Type B pancreatic cell (in vitro differentiated cells): ENCODE measurements at places on chromosomes 13 and 19. TPM values are rescaled to one million over a fixed set of nuclear protein-coding genes. Genes with fewer than 3 reads are reported as not detected.

The ANKLE1 gene
- 1.3 and 5.9 TPM in 2 replicates for total RNA-seq

The PTPRH gene
- 3.9 and 4.3 TPM in 2 replicates for total RNA-seq

The CERS1 gene
- total RNA-seq: 6.4 and 14.8 TPM in 2 replicates

The SOX1 gene
- total RNA-seq: 0.17 and 1.3 TPM in 2 replicates

The CHST8 gene
- total RNA-seq: 5.7 and 10.8 TPM in 2 replicates

The DMRTC2 gene
- total RNA-seq: not detected in 2 replicates

The OR7A5 gene
- not detected in 2 replicates for total RNA-seq

The PGLYRP2 gene
- not detected in 2 replicates for total RNA-seq

The GPR108 gene
- 55.4 and 56.1 TPM in 2 replicates for total RNA-seq

The PEG3 gene
- total RNA-seq: not detected in 2 replicates

The ZNF426 gene
- 26.7 and 32.1 TPM in 2 replicates for total RNA-seq

- H3K27me3 ChIP-seq: no peaks in the 10 kb centered on the region
- H3K36me3 ChIP-seq: peaks cover 8% of the 10 kb centered on the region
- DNase-seq: peak; percentile 87
- H3K27ac ChIP-seq: peak overlapping the region; percentile 98
- peaks cover 12% of the 10 kb centered on the region for H3K4me1 ChIP-seq
These were observed 781 bp downstream of the QPCTL start for GRCh38 chr19:45693106-45693788.

GRCh38 chr19:13104360-13104847, 1.7 kb upstream of the LYL1 start:
- H3K27ac ChIP-seq: no peak overlapping the region
- peaks cover 26% of the 10 kb centered on the region for H3K27me3 ChIP-seq
- H3K4me3 ChIP-seq: no peak overlapping the region
- H3K36me3 ChIP-seq: no peaks in the 10 kb centered on the region

DNA sequence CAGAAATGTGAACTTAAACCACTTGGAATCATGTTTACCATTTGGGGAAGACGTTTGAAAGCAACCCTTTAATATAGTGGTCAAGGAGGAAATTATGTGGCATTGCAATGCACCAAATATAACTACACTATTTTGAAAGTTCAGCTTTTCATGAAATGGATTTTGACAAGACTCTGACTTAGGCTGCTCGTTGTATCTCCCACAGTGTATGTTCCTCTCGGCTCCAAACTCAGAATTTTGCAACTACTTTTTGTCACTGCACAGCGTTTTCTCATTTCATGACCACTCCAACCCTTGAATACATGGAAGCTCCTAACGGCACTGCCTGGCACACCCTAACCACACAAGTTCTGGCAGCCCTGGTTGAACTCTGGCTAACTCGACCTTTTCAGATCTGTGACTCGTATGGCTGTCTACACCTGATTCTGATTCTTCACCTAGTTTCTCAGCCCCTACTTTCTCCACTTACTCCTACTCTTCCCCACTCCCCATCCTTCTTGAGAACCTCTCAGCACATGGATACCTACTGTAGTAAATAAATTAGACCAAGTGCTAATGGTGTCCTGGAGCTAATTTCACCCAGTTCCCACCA, 7.0 kb upstream of the POMP start:
- H3K36me3 ChIP-seq: peaks cover 7% of the 10 kb centered on the region
- H3K27me3 ChIP-seq: no peaks in the 10 kb centered on the region
- peaks cover 21% of the 10 kb centered on the region for H3K4me1 ChIP-seq
- H3K4me3 ChIP-seq: no peak overlapping the region

DNA sequence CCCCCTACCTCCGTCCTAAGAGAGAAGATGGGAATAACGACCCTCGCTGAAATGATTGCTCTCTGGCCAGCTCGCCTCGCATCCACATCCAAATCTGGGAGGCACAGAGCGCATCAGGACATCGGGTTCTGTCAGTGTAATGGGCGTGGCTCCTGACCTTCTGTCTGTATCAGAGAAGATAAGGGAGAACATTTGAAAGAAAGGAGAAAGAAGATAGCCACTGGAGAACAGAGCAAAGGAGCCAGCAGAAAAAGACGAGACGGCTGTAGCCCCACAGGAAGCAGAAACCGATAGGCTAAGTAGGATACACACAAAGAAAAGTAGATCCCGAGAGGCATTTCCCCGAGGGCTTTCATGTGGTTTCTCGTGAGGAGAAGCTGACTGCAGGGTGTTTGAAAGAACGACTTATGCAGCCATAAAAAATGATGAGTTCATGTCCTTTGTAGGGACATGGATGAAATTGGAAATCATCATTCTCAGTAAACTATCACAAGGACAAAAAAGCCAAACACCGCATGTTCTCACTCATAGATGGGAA, 14.0 kb upstream of the GJB2 start:
- no peak for DNase-seq
- peaks cover 6% of the 10 kb centered on the region for H3K4me1 ChIP-seq
- H3K27ac ChIP-seq: no peak overlapping the region
- H3K27me3 ChIP-seq: peaks cover 8% of the 10 kb centered on the region
- no peak overlapping the region for H3K4me3 ChIP-seq

GRCh38 chr13:49219647-49220035, 497 bp upstream of the MLNR start:
- H3K27ac ChIP-seq: no peak overlapping the region
- H3K4me3 ChIP-seq: peak overlapping the region; percentile 79
- peaks cover 77% of the 10 kb centered on the region for H3K27me3 ChIP-seq

DNA sequence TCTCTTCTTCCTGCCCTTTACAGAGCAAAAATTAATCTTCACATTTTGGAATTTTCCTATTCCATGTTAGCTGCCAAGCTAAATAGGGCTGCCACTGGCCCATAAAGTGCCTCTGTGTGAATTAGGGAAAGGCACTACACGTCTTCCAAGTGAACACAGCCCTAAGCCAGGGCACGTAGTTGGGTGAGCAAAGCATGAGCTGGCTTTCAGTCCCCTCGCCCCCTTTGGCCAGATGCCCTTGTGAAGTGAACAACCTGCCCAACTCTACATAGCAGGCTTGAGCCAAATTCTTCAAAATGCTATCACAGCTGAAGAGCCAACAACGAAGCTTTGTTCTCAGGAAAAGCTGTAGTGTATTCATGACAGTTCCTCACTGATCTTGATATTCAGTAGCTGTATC, 213.1 kb downstream of the OXGR1 start:
- no peak overlapping the region for H3K27ac ChIP-seq
- H3K36me3 ChIP-seq: peaks cover 3% of the 10 kb centered on the region
- no peak overlapping the region for H3K4me3 ChIP-seq
- no peak for DNase-seq
- peaks cover 18% of the 10 kb centered on the region for H3K4me1 ChIP-seq
- no peaks in the 10 kb centered on the region for H3K27me3 ChIP-seq

DNA sequence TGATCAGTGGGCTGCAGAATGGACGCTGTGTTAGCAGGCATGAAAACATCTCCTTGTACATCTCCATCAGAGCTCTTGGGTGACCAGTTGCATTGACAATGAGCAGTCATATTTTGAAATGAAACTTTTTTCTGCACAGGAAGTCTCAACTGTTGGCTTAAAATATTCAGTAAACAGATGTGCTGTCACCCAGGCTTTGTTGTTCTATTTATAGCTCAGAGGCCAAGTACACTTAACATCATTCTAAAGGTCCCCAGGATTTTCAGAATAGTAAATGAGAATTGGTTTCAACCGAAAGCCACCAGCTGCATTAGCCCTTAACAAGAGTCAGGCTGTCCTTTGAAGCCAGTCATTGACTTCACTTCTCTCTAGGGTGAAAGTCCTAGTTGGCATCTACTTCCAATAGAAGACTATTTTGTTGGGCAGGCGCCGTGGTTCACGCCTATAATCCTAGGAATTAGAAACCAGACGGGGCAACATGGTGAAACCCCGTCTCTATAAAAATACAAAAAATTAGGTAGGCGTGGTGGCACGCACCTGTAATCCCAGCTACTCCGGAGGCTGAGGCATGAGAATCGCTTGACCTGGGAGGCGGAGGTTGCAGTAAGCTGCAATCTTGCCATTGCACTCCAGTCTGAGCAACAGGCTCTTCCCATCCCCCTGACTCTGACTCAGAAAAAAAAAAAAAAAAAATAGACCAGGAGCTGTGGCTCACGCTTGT, 7.9 kb upstream of the PDE4A start:
- DNase-seq: no peak
- no peaks in the 10 kb centered on the region for H3K36me3 ChIP-seq
- H3K27me3 ChIP-seq: peaks cover 83% of the 10 kb centered on the region
- H3K4me1 ChIP-seq: peaks cover 5% of the 10 kb centered on the region
- H3K27ac ChIP-seq: no peak overlapping the region

GRCh38 chr13:63843766-63844699, 2428.4 kb upstream of the PCDH20 start:
- no peaks in the 10 kb centered on the region for H3K36me3 ChIP-seq
- no peak overlapping the region for H3K4me3 ChIP-seq
- H3K4me1 ChIP-seq: no peaks in the 10 kb centered on the region
- no peak overlapping the region for H3K27ac ChIP-seq
- DNase-seq: no peak

DNA sequence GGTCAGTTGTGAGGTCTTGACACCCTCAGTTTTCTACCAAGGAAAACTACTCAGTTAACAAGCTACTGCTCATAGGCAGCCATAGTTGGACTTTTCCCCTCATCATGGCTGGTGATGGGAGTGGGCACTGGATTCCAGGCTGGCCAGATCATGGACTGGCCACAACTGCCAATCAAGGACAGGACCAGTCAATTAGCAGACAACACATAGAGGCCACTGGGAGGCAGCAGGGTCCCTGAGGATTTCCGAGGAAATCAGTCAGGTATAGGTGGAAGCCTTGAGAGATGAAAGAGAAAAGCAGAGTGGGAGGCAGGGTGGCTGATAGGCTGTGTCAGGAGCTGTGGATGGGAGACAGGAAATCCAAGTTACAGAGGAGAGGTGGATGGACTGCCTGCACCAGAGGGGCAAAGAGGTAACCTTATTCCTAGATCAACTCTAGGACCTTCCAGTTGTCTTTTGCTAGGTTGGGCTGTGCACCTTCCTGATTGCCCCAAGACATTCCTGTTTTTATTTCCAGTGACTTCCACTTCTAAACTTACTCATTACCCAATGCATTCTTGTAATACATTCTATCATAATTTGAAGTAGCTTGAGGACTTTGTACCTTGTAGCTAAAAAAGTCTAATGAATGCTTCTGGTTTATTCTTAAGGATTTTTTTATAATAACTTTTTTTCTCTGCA, 361.8 kb downstream of the KCNRG start:
- no peak overlapping the region for H3K27ac ChIP-seq
- H3K36me3 ChIP-seq: no peaks in the 10 kb centered on the region
- H3K4me1 ChIP-seq: peaks cover 10% of the 10 kb centered on the region
- DNase-seq: no peak
- H3K4me3 ChIP-seq: no peak overlapping the region
- H3K27me3 ChIP-seq: no peaks in the 10 kb centered on the region

- H3K4me1 ChIP-seq: peaks cover 7% of the 10 kb centered on the region
- no peaks in the 10 kb centered on the region for H3K27me3 ChIP-seq
- H3K4me3 ChIP-seq: no peak overlapping the region
- H3K36me3 ChIP-seq: no peaks in the 10 kb centered on the region
These were observed 7.2 kb upstream of the MBNL2 start for GRCh38 chr13:97214921-97215320.

GRCh38 chr19:57771417-57771816, 1.9 kb downstream of the ZNF586 start:
- H3K4me1 ChIP-seq: peaks cover 15% of the 10 kb centered on the region
- no peak overlapping the region for H3K27ac ChIP-seq
- H3K4me3 ChIP-seq: peak overlapping the region; percentile 58
- H3K27me3 ChIP-seq: no peaks in the 10 kb centered on the region
- H3K36me3 ChIP-seq: peaks cover 63% of the 10 kb centered on the region
- no peak for DNase-seq

GRCh38 chr13:91539286-91540157, 141.1 kb downstream of the GPC5 start:
- H3K27ac ChIP-seq: no peak overlapping the region
- H3K4me3 ChIP-seq: no peak overlapping the region
- no peaks in the 10 kb centered on the region for H3K27me3 ChIP-seq
- H3K4me1 ChIP-seq: no peaks in the 10 kb centered on the region

- H3K36me3 ChIP-seq: no peaks in the 10 kb centered on the region
- H3K4me3 ChIP-seq: no peak overlapping the region
- H3K27ac ChIP-seq: no peak overlapping the region
- peaks cover 7% of the 10 kb centered on the region for H3K27me3 ChIP-seq
These were observed 2.4 kb downstream of the AURKC start for GRCh38 chr19:57233207-57233606.

GRCh38 chr13:29369060-29369743, 226.3 kb downstream of the SLC7A1 start:
- peaks cover 7% of the 10 kb centered on the region for H3K4me1 ChIP-seq
- DNase-seq: no peak
- H3K36me3 ChIP-seq: no peaks in the 10 kb centered on the region
- no peak overlapping the region for H3K4me3 ChIP-seq

- no peaks in the 10 kb centered on the region for H3K36me3 ChIP-seq
- H3K4me3 ChIP-seq: no peak overlapping the region
- H3K27ac ChIP-seq: peak overlapping the region; percentile 52
These were observed 63.4 kb upstream of the MED4 start for GRCh38 chr13:48158290-48158689.

DNA sequence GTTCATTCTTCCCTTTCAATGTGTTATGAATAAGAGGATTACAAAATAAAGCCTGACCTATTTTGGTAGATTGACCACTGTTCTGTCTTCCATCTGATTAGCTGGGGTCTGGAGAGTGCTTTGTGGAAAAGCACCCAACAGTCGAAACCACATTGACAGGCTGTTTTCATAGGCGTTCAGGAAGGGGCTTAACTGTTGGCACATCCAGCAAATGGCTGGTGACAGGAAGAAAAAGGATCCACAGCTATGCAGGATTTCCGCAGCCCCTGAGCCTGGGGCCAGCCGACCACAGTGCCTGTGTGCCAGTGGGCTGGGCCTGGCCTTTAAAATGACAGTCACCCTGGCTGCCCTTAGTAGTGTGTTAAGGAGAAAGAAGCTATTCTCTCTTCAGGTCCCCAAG, 113.3 kb downstream of the SIPA1L3 start:
- no peak overlapping the region for H3K4me3 ChIP-seq
- H3K4me1 ChIP-seq: peaks cover 30% of the 10 kb centered on the region
- no peak for DNase-seq
- H3K36me3 ChIP-seq: peaks cover 4% of the 10 kb centered on the region
- H3K27ac ChIP-seq: no peak overlapping the region
- no peaks in the 10 kb centered on the region for H3K27me3 ChIP-seq

DNA sequence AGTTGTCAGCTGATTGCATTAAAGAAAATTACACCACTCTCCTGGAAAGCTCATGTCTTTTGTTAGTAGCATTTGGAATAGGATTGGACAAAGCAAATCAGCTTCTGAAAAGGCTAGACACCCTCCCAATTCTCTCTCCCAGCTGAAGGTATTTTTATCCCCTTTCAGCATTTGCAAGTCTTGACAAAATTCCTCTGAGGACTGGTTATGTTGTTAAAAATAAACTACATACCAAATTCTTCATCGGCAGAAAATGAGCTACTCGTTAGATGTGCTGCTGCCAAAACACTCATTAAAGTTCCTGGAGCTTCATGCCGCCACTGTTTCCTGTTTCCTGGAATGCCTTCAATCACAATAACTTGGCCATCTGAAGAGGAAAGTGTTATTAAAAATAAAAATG, 37.1 kb downstream of the UTP14C start:
- no peaks in the 10 kb centered on the region for H3K27me3 ChIP-seq
- H3K4me1 ChIP-seq: no peaks in the 10 kb centered on the region

DNA sequence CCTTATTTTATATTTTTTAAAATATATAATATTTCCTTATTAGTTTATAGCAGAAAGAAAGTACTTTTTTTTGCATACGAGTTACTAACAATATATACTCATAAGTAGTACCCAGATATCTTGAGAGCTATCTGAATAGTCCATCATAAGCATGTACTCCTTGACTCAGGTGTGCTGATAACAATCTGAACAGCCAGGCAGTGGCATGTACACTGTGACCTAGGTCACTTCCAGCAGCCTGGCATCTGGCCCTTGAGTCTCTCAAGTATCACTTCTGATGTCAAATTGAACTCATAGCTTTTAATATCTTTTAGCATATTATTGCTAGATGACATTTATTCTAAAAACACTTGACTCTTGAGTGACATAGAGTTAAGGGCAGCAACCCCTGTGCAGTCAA, 1576.7 kb downstream of the SLITRK1 start:
- H3K27ac ChIP-seq: no peak overlapping the region
- no peaks in the 10 kb centered on the region for H3K36me3 ChIP-seq
- no peak for DNase-seq
- no peaks in the 10 kb centered on the region for H3K27me3 ChIP-seq
- H3K4me1 ChIP-seq: no peaks in the 10 kb centered on the region
